Activated T-cell treated with anti-CD3 and anti-CD28 coated beads, Interleukin-2, amount 50 U/mL, for 48 hours (primary cell): ENCODE measurements at places on chromosomes 4 and X.

DNA sequence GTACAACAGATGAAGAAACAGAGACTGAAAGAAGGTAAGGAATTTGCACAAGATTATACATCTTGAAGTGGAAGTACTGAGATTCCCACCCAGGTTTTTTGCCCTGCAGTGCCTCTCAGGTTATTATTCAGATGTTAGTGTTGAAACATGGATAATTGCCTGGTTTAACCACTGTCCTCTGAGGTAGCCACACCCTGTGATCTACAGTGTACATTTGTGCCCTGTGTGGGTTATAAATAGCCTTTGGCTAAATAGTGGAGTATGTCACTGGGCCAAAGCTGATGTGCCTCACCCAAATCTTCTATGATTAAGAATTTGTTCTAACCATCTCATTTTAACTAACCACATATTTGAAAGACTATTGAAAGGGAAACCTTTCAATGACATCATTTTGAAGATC lies 5.4 kb upstream of the ASB5 start:
- no peak for DNase-seq

DNA sequence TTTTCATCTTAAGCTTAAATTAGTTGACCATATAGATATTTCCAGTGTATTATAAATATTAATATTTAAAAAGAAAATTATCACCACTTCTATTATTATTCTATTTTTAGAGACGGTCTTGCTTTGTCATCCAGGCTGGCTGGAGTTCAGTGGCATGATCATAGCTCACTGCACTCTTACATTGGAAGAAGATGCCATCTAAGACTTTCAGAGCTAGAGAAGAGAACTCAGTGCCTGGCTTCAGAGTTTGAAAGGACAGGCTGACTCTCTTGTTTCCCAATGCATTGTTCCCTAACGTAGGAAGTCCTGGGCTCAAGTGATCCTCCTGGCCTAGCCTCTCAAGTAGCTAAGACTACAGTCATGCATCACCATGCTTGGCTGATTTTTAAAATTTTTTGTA lies 75.9 kb downstream of the FIP1L1 start:
- DNase-seq, result no peak

DNA sequence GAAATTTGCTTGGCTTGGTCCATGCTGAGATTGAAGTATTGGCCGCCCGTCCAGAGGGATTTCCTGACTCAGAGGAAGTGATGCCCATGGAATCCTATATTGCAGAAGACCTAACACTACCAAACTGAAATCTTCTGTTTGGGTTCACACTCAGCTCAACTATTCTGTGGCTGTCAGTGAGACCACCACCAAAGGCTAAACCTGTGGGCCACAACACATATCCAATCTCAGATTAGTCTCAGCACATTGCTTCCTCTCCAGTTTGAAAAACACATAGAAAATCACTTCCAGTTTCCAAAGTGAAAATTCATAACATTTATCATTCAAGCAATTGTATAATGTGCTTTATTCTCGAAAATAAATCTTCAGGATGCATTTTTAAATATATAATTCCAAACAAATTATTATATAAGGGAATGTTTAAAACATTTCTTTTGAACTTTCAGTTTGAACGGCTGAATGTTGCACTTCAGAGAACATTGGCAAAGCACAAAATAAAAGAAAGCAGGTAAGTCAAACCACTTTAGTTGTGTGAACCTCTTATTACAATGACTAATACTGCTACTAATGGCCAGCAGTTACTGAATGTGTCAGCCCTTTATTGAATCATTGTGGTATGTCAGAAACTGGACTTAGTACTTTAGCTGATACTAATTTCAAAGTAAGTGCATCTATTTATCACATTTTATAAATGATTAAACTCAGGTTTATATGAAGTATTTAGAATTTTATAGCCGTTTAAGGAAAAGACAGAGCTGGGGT lies 37.0 kb downstream of the GUCY1A1 start:
- DNase-seq, result no peak

GRCh38 chrX:50638123-50638522 lies 167.5 kb upstream of the DGKK start:
- no peak for DNase-seq

- DNase-seq, result no peak
Measured at GRCh38 chr4:76302826-76303438, 3.6 kb upstream of the STBD1 start.

GRCh38 chr4:149605601-149606378 lies 209.9 kb downstream of the IQCM start:
- no peak for DNase-seq

GRCh38 chr4:41747230-41748055 lies 1.1 kb downstream of the PHOX2B start:
- DNase-seq, result peak; percentile 18

- peak; percentile 37 for DNase-seq
Measured at GRCh38 chrX:73214426-73215094, at the start of gene NAP1L2. TSS of gene NAP1L2 (minus strand) at chrX:73214851. CDS start at chrX:73214492, 359 bp downstream.

DNA sequence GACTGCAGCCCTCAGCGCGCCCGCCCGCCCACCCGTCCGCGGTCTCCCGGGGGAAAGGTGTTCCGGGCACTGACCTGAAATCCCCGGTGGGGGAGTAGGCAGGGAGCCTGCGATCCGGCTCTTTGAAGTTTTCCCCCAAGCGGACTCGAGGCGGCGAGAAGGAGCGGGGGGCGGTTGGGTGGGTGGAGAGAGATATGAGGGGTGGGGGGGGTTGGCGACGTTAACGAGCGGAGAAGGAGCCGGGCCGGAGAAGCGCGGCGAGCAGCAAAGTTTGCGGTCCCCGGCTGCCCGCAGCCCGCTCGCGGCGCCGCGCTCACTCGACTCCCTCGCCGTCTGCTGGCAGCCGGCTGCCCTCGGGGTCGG lies 636 bp downstream of the BCOR start:
- peak; percentile 60 for DNase-seq

DNA sequence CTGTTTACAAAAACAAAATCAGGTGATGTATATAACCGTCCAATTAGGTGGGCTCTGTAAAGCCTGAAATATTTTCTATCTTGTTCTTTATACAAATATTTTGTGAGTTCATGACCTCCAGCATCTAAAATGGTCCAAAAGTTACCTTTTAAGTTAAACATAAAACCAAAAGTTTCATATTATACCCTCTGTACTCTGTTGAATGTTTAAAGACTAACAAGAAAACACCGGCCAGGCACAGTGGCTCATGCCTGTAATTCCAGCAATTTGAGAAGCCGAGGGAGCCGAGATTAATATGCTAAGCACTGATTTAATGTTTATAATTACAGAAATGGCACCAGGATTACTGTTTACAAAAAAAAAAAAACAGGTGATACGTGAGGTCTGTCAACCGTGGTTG lies 328.4 kb downstream of the DHRSX start:
- no peak for DNase-seq

GRCh38 chr4:14726877-14727361 lies 275.4 kb upstream of the CPEB2 start:
- DNase-seq, result no peak

DNA sequence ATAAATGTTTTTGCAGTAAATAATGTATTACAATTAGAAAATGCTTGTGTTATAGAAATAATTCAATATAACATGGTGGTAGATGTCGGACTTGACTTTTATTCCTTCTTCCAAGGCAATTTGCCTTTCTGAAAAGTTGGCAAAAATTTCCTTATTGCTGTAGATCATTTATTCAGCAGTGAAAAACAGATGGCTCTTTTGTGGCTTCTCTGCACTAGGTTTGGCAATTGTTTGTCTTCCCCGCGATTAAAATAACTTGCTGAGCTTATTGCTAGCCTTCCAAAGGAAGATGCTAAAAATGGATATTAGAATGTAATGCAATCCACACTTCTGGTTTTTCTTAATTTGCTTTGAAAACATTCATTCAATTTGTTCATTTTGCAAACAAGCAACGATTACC lies 1977.9 kb upstream of the ADGRL3 start:
- DNase-seq, result no peak

DNA sequence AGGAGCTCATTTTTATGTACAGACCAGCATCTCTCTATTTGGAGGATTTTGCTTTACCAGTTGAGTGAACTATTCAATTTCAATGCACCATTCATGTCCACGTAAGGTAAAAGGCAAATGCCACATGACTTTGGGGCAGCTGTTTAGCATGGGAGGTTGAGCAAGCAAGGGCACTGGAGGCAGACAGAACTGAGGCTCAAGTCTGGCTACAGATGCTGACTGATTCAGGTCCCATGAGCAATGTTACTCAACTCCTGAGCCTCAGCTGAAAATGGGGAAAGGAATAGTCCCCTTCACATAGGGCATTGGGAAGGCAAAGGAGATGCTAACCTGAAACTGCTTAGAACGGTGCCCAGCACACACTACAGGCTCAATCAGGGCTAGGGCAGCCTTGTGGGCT lies 93.0 kb upstream of the MTM1 start:
- no peak for DNase-seq

GRCh38 chrX:45009371-45010000 lies 136.5 kb downstream of the KDM6A start:
- DNase-seq, result no peak

DNA sequence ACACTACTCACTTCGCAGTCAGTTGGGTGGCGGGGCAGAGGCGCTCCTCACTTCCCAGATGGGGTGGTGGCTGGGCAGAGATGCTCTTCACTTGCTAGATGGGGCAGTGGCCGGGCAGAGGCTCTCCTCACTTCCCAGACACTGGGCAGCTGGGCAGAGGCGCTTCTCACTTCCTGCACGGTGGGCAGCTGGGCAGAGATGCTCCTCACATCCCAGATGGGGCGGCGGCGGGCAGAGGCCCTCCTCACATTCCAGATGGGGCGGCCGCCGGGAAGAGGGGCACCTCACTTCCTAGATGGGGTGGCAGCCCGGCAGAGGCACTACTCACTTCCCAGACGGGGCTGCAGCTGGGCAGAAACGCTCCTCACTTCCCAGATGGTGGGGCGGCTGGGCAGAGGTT lies 199.8 kb downstream of the RTL9 start:
- no peak for DNase-seq

- DNase-seq, result no peak
Measured at GRCh38 chrX:9876201-9876600, 90.0 kb downstream of the SHROOM2 start.

DNA sequence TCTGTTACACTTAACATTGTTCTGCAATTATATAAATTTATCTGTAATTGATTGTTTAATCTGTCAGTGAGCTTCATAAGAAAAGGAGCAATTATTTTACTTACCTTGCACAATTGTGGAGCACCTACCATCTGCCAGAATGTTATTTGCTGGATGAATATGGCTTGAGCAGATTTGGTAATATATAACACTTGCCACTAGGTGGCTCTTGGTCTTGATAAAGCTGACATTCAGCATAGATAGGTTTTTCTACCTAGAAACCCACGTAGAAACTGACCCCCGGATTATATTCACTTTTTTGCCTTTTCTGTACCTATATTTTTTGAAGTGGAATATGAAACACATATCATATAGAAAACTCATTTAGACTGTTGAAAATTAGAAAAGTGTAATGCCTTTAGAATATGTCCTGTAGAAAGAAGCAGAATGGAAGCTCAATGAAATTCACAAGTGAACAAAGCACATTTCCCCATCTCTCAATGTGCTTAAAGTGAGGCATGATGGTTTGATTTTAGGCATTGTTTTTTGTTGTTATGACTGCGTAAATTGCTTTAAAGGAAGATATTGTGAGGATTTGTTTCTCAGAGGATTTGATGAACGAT lies 9.5 kb downstream of the RBPJ start:
- DNase-seq, result no peak

- DNase-seq, result no peak
Measured at GRCh38 chr4:6964858-6965257, 55.2 kb downstream of the TBC1D14 start.

DNA sequence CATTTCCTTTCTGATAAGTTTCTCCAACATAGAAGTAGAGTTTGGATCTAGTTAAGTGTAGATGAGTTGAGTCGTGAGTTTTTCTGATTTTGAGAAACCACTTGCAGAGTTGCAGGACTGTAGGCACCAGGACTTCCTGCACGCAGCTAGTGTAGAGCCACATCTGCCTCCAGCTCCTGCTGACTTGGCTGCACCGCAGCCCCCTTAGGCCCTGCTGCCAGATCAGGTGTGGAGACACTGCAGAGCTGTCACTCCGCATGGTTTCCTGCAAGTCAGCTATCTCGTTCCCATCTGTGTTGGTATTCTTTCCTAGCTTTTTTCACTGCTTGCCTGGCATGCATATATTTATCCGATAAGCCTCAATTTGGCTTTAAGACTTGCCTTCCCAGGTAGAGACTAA lies 48.9 kb downstream of the PCDH7 start:
- no peak for DNase-seq

- DNase-seq, result no peak
Measured at GRCh38 chr4:76990288-76991080, 40.9 kb downstream of the SEPTIN11 start.

GRCh38 chr4:99029852-99030251 lies 34.3 kb downstream of the METAP1 start:
- DNase-seq, result no peak

DNA sequence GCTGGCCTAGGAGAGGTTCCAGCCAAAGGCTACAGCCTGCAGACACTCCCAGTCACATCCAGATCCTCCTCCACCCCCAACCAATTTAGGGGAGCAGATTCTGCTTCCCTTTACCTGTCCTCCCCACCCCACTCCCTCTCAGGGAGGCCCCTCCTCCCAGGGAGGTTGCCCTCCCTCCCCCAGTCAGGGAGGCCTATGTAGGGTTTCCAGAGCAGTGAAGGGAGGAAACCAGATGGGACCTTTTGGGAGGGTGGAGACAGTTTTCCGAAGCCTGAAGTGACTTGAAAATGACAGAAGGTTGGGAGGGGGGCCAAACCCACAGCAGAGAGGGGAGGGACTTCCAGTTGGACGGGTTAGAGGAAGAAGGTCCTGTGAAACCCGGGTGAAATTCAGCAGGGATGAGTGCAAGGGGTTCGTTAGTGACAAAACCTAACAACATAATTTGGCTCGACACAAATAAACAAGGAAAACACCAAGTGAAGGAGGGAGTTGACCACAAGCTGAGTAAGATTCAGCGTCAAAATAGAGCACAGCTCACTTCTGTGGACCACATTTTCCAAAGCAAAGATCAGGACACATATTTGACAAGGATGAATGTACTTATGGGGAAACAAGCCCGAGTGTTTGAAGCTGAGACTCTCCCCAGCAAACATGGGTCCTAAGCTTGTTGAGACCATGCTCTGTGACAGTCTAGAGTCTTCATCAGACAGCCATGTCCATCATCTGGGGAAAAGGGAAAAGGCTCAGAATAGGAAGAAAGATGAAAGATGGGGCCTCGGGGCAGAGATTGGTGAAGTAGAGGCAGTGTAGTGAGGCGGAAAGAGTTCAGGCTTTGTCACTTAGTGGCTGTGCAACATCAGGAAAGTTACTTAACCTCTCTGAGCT lies 46.4 kb downstream of the PRPS1 start:
- peak; percentile 60 for DNase-seq

DNA sequence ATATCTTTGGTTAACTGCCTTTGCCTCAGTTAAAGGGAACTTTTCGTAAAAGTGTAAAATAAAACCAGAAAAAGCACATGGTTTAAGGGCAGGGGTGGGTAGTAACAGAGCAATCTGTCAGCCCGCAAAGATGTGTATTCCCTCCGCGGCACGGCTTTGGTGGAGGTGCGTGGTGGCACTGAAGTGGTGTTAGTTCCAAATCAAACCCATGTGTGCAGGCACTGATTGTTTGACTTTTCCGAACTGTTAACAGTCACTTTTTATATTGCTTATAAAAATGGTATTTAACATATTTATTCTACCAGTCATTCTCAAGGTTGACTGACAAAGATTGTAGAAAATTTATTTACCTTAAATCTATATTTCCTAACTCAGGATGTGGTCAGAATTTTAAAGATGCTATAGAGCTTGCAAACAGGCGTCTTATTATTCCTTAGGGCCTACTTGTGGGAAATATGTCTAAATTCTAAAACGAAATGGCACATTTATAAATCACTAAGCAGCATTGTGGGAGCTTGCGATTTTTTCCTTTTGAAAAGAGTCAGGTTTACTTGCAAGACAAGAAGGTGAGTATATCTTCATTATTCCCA lies 272.7 kb upstream of the PCDH18 start:
- DNase-seq, result no peak
